ENCODE measurements at places on chromosomes 11 and 22. TPM values are rescaled to one million over a fixed set of nuclear protein-coding genes. Genes with fewer than 3 reads are reported as not detected.

The LRFN4 gene
- 13.8 TPM for total RNA-seq

The SLC37A2 gene
- 24.0 TPM for total RNA-seq

The LYVE1 gene
- not detected for total RNA-seq

The CCDC81 gene
- total RNA-seq = 1.1 TPM

DNA sequence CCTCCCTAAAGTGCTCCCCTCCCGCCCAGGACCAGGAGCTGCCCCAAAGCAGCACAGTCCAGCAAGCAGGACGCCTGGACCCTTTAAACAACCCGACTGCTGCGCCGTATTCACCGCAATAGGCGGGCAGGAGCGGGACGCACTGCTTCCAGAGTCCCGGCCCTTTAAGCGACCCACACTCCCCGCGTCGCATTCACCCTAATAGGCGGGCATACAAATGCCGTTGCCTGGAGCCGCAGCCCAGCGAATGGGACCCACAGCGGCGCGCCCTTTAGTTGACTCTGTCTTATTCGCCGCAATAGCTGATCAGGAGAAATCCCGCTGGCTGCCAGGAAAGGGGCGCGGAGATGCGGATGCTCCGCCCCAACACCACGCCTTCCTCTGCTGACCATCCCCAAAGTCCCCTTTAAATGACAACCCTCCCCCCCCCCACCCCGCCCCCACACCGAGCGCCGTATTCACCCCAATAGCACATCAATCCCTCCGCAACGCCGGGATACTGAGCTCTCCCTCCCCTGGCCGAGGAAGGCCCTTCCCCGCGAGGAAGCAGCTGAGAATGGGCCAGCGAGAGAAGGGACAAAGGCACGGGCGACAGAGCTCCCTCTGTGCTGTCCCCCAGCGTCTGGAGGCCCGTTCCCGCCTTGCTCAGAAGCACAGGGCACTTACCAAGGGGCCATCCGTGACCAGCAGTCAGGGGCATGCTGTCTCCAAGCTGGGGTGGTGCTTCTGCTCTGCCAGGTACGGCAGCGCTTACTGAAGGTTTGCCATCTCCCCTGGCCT, 4.7 kb downstream of the OSBPL5 start:
- no peak for DNase-seq

DNA sequence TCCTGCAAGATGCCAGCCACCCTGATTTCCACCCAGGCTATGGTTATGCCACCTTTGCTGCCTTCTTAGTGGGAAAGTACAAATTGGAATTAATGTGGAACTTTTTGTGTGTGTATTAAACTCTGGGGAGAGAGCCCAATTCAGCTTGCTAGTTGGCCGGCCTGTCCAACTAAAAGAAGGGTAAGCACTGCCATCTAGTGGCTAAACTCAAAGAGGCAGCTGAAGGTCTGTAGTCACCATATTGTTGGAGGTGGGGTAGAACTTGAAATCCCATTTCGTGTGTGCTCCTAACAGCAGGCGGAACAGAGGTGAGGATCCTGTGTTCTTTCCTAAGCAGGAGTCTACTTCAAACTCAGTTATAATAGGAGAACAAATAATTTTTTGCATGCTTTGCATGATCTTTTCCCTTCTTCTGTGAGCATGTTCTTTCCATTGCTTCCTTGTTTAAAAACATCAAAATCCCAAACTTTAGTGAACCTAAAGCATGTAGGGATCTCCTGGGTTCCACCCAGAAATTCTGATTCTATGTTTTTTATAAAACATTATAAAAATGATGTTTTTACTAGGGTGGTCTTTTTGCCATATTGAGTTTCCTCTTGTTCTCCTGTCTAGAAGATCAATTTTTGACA, 138.8 kb upstream of the SORL1-AS1 start:
- DNase-seq = peak; percentile 61

DNA sequence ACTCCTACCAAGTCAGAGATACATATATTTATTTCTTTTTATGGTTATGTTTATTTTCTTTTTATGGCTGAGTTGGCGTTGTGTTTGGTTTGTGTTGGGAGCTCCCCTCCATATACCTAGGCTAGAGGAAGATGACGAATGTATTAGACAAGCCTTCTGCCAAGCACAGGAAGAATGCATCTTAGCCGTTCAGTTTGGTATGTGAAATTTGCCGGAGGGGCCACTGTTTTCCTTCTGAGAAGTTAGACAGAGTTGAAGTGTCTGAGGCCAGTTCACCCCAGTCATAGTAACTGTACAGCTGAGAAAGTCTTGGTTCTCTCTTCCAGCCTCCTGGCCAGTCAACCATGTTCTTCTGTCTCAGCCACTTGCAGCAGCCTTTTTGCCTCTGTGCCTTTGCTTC, 29.8 kb downstream of the TEAD1 start:
- DNase-seq = no peak
